ENCODE measurements at places on chromosomes 6 and 20.
A peak's percentile ranks its signal among the peaks of the same experiment; 100 is the strongest.

DNA sequence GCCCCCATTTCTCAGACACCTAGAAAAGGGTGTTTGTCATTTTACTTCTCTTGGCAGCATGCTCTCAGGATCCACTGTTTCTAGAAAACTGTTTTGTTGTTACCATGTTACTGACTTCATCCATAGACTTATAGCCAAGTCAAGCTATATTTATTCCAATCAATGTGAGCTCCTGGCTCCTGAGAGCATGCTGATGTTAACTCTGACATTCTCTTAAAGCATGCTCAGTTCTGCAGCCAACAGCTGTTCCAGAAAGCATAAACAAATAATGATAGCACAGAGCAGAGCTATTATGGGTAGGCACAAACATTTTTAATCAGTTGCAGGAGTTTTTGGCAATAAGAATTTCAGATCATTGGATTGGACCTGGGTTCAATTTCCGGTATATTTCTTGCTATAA, 92.4 kb upstream of the CEP85L start:
- no peak for DNase-seq

GRCh38 chr6:20335872-20336271, 65.8 kb upstream of the E2F3 start:
- no peak for DNase-seq

DNA sequence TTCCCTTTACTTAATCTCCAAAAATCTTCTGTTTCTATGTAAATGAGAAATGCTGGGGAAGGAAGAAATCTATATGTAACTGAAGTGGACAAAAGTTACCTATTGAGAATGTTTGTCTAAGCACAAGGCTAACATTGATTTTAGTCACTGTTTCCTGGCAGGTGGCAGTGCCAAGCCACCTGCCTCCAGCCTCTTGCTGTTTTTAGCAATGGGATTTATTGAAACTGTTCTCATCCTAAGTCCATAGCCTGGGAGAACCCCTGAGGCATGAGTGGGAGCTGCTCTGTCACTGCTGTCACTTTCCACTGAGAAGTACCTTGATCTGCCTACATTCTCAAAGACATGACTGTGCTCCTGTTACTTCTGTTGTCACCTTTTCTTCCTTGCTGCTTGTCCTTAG, 14.7 kb downstream of the ENPP3 start:
- no peak for DNase-seq

GRCh38 chr20:6704132-6704861, 63.2 kb upstream of the BMP2 start:
- DNase-seq, result no peak

GRCh38 chr6:157434349-157435033, 53.5 kb downstream of the ZDHHC14 start:
- no peak for DNase-seq

GRCh38 chr20:38243709-38244020, 16.9 kb downstream of the KIAA1755 start:
- DNase-seq, result no peak

GRCh38 chr6:140271759-140272377, 897.4 kb upstream of the CITED2 start:
- no peak for DNase-seq

DNA sequence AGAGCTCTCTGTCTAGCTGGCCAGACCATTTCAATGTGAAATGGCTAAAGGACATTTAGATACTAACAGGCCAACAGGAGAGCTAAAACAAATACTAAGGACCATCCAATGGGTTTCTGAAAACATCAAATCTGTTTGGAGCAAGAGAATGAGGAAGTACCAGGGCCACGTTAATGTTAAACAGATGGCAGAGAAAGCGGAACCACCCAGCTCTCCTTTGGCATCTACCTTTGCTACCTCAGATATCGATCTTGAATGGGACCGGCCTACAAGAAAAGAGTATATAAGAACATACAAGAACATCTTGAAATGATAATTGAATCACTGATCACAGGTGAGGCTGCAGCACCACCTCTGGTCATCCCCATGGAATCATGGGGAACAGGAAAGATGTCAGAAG, 31.8 kb downstream of the KCNK5 start:
- DNase-seq, result no peak

DNA sequence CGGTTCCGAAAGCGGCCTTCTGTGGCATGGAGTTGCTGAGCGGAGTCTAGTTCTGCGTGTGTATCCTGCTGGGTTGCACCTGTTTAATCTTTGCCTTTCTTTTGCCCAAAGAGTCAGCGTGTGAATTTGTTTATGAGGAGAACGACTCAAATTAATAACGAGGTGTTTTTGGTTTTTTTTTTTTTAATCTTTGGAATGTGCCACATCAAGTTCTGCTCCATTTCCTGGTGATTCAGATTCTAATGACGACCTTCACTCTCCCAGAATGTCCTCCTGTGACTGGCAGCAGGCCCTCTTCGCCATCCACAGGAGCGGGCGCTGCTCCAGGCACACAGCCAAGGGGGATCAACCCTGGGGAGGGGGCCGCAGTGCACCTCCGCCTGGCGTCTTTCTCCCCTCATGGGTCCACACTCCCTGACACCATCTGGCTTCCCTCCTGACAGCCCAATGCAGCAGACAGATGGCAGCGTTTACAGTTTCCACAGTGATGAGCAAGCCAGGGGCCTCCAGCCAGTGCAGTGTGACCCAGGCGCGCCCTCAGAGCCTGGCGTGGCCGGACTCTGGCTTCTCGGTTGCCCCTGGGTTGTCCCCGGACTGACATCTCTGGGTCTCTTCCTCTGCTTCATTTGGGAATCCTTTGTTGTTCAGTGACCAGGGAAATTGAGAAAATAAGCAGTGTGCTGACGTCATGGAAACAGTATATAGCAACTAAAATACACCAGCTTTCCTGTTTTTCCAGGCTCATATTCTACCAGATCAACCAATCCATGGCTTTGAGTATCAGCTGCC, 27.5 kb upstream of the AFDN start:
- no peak for DNase-seq

- no peak for DNase-seq
Measured at GRCh38 chr6:167571550-167571949, 246.7 kb downstream of the TTLL2 start.

DNA sequence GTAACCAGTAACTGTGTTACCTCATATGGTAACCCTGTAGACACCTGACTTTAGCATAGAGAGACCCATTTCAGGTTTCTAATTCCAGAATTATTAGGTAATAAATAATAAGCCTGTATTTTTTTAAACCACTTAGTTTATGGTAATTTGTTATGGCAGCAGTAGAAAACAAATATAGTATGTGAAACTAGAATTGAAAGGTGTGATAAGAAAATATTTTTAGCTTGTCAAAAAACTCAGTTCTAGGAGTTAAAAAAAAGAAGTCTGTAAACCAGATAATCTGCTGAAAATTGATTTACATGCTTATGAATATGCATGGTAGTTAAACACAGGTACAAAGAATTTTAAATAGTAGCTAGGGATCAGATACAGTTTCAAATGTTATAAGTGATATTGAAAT, 695.0 kb upstream of the GJE1 start:
- DNase-seq, result no peak

- peak; percentile 77 for DNase-seq
Measured at GRCh38 chr20:23132293-23132929, 46.3 kb upstream of the CD93 start.

GRCh38 chr6:88513920-88514319, 347.8 kb upstream of the CNR1 start:
- DNase-seq, result no peak

DNA sequence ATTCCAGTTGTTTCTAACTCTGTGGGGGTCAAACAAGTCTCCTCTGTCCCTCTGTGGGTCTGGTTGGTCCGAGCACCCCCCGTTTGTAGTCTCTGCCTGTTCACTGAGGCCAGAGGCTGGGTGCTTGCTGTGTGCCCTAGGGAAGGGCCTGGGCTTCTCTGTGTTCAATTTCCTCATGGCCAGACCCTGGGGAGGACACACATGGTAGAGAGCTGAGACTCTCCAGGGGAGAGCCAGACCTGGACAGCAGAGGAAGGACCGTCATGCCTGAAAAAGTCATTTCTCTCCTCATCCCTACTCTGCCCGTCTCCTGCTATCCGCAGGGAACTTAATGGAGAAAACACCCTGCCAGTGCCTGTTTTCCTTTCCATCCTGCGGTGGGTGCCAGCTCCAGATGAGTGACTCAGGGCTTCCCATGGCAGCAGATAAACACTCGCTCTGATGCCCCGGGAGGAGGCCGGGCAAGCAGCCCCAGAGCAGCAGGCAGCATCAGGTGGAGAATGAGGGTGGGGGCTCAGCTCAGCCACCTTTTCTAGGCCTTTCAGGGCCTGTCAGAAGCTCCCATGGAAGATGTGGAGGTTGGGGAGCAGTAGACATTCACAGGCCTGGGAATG, 51.9 kb downstream of the SNAI1 start:
- DNase-seq, result no peak

DNA sequence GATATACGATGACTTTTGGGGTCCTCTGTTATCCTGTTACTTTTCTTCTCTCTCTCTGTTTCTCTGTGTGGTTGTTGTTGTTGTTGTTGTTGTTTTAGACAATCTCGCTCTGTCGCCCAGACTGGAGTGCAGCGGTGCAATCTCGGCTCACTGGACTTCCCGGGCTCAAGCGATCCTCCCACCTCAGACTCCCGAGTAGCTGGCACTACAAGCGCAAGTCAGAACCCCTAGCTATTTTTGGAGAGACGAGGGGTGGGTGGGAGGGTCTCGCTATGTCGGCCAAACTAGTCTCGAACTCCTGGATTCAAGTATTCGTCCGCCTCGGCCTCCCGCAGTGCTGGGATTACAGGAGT, 19.1 kb upstream of the ABT1 start:
- no peak for DNase-seq

- no peak for DNase-seq
Measured at GRCh38 chr20:53989401-53989800, 81.0 kb downstream of the BCAS1 start.

- DNase-seq, result no peak
Measured at GRCh38 chr20:57195469-57196100, 70.9 kb downstream of the BMP7 start.

- no peak for DNase-seq
Measured at GRCh38 chr6:24838081-24838480, 39.4 kb upstream of the ARMH2 start.

DNA sequence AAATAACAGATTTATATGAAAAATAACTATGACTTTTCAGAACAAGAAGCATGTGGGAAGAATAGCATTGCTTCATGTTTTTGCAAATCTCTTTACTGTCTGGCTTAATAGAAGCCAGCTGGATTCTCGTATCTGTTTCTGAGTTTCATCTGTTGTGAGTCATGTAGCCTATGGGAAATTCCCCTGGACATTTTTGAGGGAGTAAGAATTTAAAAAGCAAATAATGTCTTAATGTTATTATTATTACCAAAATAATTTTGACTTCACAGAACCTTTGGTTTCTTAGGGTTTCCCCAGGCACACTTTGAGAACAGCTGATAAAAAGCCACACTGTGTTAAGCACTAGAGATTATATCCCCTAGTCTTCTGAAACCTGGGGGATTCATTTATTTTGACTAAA, 75.8 kb downstream of the SYCP2L start:
- no peak for DNase-seq

DNA sequence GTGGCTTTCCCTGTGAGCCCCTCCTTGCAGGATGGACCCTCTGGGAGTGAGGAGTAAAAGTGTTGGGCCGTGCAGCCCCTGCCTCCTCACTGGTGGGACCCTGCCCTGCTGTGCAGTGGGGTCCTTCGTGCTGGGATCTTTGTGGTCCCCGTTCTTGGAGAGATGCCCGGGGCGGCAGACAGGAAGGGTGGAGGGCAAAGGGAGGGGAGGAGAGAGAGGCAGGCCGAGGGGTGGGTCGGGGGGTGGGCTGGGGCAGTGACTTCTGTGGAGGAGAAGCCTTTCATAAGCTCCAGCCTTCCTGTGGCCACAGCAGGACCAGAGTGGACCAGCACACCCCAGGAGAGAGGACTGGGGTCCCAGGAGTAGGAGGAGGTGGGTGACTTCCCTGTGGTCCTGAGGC, at the start of gene COL20A1:
Gene COL20A1 (plus strand): TSS at position 283 of the 400 bp plus-strand sequence. CDS start 1,922 bp downstream, outside the sequence.
- no peak for DNase-seq

DNA sequence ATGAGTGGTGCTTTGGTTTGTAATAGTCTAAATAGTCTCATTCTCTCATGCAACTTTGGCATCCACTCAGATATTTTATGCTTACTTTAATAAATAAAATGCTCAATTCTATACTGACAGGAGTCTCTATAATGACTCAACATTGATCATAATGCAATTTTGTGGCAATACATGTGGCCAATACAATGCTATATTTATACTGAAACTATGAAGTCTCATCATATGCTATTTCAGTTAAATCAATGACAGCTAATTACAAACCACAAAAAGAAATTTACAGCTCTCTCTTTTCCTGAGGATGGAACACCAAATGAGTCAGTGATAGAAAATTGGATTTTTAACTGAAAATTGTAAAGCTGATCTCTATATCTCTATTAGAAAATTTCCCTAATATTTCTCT, 77.1 kb downstream of the WASF1 start:
- no peak for DNase-seq

- no peak for DNase-seq
Measured at GRCh38 chr6:21887231-21888185, 294.0 kb downstream of the SOX4 start.

DNA sequence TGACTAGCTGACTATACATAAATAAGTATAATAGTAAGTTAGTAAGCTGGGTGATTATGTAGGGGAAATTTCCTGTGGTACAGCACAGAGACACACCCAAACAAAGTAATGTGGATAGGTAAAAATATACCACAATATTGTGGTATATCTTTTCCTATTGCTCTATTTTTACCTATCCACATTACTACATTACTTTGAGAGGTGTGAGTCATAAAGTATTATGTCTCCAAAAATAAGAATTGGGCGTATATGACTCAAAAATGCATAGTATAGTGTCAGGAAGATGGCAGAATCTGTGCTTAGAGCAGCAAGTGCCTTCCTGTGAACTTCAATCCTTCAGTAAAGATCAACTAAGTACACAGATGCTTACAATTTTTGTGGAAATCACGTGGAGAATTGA, 2.7 kb upstream of the SIRPG start:
- DNase-seq, result no peak

DNA sequence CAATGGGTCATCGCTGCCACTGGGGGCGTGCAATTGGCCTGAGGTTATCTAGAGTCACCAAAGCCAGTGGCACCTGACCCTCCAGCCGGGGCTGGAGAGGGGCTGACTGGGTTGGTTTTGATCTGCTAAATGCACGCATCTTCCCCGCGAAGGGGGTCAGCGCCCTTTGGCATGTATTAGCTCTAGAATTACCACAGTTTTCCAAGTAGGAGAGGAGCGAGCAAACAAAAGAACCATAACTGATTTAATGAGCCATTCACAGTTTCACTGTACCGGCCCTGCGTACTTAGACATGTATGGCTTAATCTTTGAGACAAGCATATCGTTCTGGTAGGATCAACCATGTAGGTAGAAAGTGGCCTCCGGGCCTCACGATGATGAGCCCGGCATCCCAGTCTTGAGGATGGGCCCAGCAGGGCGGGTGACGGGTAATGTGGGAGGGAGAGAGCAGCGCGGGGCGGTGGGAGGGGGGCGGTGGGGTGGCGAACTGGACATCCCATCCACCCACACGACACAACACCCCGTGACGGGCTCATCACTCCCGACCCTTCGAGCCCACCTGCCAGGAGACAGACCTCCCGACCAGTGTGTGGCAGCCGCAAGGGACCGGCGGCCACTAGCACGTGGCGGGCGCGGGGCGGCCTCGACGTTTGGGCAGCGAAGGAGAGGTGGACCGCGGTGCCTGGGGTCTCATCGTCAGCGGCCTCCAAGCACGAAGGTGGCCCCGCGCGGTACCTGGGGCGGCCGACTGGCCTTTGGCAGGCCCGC, 1957.5 kb upstream of the DEFB115 start:
- DNase-seq, result no peak

- no peak for DNase-seq
Measured at GRCh38 chr6:108380876-108381275, 86.0 kb downstream of the AFG1L start.

GRCh38 chr20:20780127-20780824, 67.8 kb upstream of the RALGAPA2 start:
- no peak for DNase-seq
